ENCODE measurements at places on chromosomes 2 and 18.

- DNase-seq, result peak; percentile 49
Observed at GRCh38 chr2:218006741-218007140, 3.9 kb upstream of the TNS1 start.

DNA sequence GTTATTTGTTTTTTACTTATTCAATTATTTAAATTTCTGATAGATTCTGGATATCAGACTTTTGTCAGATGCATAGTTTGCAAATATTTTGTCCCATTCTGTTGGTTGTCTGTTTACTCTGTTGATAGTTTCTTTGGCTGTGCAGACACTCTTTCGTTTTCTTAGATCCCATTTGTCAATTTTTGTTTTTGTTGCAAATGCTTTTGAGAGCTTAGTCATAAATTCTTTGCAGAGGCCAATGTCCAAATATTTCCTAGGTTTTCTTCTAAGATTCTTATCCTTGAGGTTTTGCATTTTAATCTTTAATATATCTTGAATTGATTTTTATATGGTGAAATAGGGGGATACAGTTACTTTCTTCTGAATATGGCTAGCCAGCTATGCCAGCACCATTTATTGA, 112.7 kb upstream of the SESTD1 start:
- peak; percentile 5 for DNase-seq

- no peak for DNase-seq
Observed at GRCh38 chr2:236092714-236093113, 75.5 kb downstream of the GBX2 start.

DNA sequence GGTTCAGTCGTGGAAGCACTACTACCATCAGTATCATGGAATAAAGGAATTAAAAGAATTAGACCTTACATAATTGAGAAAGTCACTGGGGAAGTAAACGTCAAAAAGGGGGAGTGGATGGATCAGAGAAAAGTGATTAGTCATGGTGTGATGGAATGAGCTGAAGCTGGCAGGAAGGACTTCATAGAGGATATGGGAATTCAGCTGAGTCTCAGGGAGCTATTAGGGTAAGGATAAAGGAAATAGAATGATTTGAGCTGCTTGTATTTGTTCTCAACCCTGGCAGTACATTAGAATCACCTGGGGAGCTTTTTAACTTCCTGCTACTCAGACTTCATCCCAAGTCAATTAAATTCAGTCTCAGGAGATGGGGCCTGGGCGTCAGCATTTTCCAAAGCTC, 53.4 kb upstream of the SETBP1 start:
- peak; percentile 79 for DNase-seq

GRCh38 chr18:7737550-7737949, 170.4 kb downstream of the PTPRM start:
- DNase-seq, result no peak

GRCh38 chr2:189802396-189802912, 18.2 kb downstream of the PMS1 start:
- DNase-seq, result no peak

GRCh38 chr2:108538000-108538625, 3.8 kb downstream of the LIMS1 start:
- no peak for DNase-seq

DNA sequence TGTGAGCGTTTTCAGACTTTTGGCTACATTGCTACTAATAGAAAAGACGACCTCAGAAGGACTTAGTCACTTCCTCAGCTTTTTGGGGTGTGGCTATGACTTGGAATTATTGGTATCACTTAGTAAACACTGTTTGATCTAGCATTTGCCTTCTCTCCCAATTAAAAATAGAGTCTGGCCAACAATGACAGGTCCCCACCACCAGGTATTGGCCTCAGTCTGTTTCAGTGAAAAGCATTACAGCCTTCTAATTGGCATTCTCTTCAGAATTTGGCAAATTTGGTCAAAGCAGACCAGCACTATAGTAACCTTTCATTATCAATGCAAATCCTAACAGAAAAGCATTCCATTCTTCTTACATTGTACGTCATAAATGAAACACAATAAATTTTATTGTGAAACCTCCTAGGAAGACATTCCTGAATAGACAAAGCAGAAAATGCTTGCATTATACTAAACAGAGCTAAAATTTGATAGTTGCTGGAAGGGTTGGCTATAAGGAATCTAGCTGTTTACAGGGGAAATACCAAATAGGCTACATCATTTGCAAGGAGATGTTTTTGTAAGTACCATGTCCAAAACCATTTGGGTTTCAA, 613.9 kb downstream of the IRS1 start:
- DNase-seq, result peak; percentile 97

DNA sequence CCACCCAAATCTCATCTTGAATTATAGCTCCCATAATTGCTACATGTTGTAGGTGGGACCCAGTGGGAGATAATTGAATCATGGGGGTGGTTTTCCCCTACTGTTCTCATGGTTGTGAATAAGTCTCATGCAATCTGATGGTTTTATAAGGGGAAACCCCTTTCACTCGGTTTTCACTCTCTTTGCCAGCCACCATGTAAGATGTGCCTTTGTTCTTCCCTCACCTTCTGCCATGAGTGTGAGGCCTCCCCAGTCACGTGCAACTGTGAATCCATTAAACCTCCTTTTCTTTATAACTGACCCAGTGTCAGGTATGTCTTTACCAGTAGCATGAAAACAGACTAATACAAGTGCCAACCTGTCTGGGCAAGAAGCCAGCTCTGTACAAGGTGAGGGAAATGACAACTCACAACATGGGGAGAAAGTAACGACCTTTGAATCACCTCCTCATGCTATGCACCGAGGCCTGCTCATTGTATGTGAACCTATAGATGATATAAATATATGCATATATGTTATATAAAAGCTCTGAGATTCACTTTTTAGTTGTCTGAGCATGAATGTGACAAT, 162.2 kb downstream of the ALPK2 start:
- DNase-seq, result no peak

GRCh38 chr2:132667706-132668105, 2.3 kb downstream of the LYPD1 start:
- DNase-seq, result peak; percentile 39

- peak; percentile 93 for DNase-seq
Observed at GRCh38 chr18:26617151-26617554, 68.8 kb upstream of the KCTD1 start.

DNA sequence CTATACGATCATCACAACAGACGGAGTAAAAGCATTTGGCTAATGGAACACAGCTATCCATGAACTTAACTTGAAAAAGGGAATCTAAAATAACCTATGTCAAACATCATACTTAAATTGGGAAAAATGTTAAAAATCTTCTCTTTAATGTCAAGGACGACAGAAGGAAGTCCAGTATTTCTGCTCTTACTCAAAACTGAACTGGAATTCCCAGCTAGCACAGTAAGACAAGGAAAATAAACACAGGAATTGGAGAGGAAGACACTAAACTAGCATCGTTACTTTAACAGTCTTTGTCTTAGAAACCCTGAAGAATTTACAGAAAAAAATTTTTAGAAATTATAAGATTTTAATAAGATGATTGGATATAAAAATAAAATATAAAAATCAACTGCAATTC, 112.6 kb downstream of the HDAC4 start:
- no peak for DNase-seq

GRCh38 chr18:74869904-74870863, 272.5 kb downstream of the ZNF407 start:
- DNase-seq, result no peak

DNA sequence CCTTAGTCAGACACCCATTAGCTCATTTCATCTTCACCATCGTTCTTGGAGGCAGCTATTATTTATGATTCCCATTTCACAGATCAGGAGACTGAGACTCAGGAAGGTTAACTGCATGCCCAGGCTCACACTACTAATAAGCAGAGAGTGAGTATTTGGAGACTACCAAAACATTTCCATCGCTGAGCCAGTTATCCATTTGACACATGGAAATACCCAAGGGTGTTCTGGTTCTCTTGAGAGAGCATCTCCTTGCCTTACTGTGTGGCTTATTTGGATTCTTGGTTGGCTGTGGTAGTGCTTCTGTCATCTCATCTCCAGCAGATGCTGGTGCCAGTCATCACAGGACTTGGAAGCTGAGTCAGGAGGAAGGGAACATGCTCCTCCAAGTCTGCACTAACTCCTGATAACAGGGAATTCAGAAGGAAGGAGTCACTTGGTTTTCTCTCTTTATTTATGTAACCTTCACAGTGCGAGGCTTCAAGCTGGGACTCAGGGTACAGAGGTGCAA, 55.2 kb downstream of the RASGRP3 start:
- DNase-seq, result peak; percentile 36

DNA sequence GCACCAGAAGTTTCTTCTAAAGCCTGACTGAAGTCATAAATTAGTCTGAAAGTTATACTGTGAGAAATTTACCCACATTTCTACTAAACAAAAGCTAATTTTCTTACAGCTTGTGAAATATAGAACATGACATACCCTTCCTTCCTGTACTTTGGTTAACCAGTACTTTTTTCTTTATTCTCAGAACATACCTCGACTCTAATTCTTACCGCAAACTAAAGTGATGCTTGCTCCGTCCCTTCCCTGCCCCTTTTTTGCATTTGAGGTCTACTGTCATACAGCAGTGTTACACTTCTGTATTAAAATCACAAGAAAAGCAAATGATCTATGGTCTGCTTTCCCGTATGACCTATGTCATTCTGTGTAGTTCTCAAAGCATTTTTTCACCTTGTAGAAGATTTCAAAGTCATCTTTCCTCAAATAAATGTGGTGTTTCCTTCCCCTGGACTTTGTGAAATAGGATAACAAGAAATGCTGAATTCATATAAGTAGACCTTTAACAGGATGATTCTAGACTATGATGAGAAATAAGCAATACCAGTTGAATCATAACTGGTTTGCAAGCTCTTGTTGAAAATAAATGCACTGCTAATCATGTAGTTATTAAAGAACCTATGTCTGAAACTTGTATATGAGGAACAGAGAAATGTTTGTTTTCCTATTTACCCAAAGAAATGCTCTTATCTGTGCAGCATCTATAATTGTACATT, 30.4 kb downstream of the CYTIP start:
- no peak for DNase-seq

GRCh38 chr18:69209761-69210160, 190.9 kb upstream of the DOK6 start:
- no peak for DNase-seq

- no peak for DNase-seq
Observed at GRCh38 chr2:217980036-217980435, 22.8 kb downstream of the TNS1 start.

GRCh38 chr2:62150597-62151305, 45.2 kb upstream of the B3GNT2 start:
- DNase-seq, result peak; percentile 19

GRCh38 chr2:131094463-131095281, 1.4 kb upstream of the FAM168B start:
- no peak for DNase-seq

GRCh38 chr2:45992741-45993475, 304.3 kb upstream of the EPAS1 start:
- no peak for DNase-seq

GRCh38 chr18:27731211-27731610, 445.7 kb downstream of the CDH2 start:
- no peak for DNase-seq

- DNase-seq, result no peak
Observed at GRCh38 chr2:126890551-126891450, 7.9 kb upstream of the TEX51 start.

- no peak for DNase-seq
Observed at GRCh38 chr2:185745864-185746859, 7.6 kb downstream of the FSIP2 start.

DNA sequence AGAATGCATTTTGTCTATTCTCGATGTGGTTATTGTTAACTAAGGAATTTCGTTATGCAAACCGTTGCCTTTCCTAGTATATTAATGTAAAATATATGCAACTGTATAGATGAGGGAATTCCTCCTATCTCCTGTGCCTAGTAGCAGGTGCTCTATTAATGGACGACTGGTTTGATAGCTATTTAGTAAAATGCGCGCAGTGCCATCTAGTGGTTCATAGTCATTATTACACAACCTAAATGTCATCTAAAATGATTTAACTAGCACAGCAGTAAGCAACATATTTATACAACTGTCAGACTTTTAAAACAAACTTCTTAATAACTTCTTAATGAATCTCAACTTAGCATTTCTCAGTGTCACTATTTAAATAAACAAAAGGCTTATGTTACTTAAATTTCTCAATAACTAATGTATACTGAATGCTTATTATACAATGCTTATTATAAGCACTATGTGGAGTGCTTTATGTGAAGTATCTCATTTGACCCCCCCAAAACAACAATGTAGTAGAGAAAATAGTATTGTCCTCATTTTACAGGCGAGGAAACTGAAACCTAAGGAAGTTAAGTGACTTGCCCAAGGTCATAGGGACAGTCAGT, 77.9 kb downstream of the DTNA start:
- peak; percentile 51 for DNase-seq

GRCh38 chr2:236143811-236144210, 24.4 kb downstream of the GBX2 start:
- DNase-seq, result no peak

DNA sequence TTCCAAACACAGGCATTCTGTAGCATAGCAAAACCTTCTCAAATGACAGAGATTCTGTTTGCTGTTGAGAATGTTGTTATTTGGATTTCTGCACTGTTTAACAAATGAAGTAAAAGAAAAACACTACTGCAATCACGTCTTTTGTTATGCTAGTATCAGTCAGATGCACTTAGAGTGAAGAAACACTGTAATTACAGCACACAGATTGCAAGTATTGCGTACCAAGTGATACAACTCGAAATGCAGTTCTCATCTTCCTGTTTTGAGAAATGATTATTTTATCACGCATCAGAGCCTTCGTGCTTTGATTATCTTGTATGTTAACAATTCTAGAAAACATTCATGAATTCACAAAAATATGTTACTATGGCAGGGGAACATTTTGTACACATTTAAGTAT, 41.8 kb upstream of the KLF11 start:
- no peak for DNase-seq

- DNase-seq, result no peak
Observed at GRCh38 chr2:18860179-18860578, 270.8 kb upstream of the NT5C1B start.

GRCh38 chr2:16346671-16347070, 319.0 kb downstream of the CYRIA start:
- no peak for DNase-seq

DNA sequence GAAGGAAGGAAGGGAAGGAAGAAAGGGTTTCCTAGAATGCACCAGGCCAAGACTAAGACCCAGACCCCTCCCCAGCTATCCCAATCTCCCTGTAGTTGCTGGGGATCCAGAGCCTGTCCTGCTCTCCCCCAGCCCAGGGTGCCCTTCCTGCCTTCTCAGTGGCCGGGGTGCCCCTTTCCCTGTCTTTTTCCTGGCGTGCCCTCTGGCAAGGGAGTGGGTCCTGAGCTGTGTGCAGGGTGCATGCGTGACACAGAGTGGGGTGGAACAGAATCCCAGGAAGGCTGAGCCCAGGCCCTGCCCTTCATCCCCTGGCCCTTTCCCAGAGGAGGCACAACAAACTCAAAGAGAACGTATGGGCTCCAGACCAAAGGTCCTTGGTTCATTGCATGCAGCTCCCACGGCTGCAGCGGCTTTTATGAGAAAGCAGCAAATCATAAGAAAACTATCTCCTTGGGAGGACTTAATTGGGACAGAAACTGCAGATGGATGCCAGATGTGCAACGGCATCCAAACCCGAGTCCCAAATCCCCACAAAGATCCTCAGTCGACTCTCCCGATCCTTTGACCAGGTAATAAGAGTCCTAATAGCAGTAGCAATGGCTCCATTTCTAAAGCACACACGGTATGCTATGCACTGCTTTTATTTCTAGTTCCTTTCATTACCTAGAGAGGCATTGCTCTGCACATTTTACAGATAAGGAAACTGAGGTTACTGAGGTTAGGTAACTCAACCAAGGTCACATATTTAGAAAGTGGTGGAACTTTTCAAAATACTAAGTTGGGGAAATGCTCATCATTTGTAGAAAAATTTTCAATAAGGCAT, 12.7 kb upstream of the ARID5A start:
- peak; percentile 59 for DNase-seq

- DNase-seq, result peak; percentile 63
Observed at GRCh38 chr2:161681046-161681445, 56.8 kb downstream of the SLC4A10 start.

All from fibroblast of skin of right quadriceps (primary cell).